Adipocyte (in vitro differentiated cells): ENCODE measurements at places on chromosomes 3 and 15.

GRCh38 chr3:143650827-143651226 is 197.4 kb downstream of the SLC9A9 start:
- DNase-seq, result no peak

GRCh38 chr3:12190832-12191231 is 32.1 kb upstream of the TIMP4 start:
- DNase-seq, result no peak

DNA sequence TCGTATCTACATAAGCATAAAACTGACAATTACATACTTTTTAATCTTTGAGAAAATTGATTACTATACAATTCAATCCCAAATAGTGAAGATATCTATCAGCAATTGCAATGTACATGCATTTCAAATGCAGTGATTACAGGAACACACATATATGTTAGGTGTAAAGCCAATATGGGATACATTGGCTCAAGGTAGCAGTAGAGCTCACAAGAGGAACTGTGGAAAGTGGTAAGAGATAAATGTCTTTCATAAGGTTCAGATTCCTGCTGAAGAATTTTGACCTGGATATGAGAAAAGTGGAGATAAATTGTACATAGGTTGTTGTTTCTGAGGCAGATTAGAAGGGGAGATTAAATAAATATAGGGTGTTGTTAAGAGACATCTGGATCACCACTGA is 1280.5 kb downstream of the OTOL1 start:
- no peak for DNase-seq

DNA sequence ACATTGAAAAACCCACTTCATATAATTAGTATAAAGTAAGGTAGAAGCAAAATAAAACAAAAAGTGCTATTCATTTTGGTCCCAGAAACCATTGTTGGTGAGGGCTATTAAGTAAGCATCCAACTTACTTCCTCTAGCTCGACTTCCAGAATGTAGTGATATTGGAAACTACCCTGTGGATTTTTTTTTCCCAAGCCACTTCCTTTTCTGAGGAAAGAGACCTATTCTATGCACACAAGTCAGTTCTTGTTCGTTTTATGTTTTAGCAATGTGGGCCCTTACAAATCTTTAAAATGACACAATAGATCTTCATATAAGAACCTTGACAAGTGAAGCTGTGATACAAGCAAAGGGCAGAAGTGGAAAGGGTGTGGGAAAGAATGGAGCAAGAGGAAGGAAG is 402.0 kb upstream of the TBL1XR1 start:
- DNase-seq, result no peak
